ENCODE measurements at places on chromosomes 3 and 15.

- DNase-seq = no peak
Measured at GRCh38 chr3:52205727-52206372, 7.9 kb downstream of the ALAS1 start.

DNA sequence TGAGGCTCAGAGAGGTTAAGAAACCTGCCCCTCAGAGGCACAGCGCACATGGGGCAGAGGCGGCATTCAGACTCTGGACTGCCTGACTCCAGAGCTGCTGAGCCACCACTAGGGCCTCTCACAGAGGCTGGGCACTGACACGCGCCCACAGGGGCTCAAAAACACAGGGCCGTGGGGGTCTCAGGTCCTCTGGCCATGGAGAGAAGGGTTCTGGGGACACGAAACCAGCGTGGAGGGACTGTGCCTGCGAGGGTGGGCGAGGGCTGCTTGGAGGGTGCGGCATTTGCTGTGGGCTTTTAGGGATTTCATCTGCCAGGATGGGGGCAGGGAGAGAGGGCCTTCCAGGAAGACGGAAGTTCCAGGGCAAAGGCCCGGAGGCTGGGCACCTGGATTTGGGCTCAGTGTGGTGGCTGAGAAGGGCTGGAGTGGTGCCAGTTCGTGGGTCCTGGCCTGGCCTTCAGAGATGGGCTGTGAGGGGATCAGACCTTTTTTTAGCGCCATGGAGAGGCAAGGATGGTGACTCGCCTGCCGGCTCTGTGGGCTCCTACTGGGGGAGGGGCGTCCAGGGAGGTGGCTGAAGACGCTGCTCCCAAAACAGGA, 69.6 kb downstream of the EFCAB12 start:
- DNase-seq = no peak

DNA sequence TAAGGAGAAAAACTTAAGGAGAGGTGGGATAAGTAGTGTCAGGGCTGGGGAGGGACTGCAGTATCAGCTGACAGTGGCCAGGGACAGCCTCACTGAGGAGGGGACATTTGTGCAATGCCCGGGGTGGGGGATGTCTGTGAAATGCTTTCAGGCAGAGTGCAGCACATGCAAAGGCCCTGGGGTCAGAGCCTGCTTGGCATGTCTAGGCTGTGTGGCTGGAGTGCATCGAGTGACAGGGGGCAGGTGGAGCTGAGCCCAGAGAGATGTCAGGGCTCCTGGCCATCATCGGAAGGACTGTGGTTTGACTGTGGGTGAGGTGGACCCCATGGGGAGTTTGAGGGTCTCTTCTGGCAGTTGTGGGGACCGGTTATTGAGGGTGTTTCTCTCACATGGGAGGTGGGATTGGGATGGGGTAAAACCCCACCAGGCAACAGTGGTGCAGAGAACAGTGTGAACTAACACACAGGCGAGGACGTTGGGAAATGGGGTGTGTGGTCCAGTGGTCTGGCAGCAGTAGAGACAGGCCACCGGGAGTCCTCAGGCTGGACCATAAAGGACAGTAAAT, 61.2 kb downstream of the FBLN2 start:
- DNase-seq = no peak

DNA sequence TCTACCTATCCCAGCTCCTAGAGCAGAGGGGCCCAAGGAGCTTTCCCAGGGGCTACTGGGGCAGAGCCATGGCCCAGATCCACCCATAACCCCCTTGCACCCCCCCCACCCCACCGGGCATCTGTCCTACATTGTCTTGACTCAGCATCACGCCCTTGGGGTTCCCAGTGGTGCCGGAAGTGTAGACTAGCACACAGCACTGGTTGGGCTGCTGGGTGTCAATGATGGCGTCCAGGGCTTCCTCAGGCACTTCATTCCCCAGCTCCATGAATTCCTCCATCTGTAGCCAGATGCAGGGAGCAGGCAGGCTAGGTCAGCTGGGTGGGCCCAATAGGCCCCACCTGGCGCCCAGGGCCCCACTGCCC, 33.2 kb downstream of the IDH3A start:
- DNase-seq = no peak

DNA sequence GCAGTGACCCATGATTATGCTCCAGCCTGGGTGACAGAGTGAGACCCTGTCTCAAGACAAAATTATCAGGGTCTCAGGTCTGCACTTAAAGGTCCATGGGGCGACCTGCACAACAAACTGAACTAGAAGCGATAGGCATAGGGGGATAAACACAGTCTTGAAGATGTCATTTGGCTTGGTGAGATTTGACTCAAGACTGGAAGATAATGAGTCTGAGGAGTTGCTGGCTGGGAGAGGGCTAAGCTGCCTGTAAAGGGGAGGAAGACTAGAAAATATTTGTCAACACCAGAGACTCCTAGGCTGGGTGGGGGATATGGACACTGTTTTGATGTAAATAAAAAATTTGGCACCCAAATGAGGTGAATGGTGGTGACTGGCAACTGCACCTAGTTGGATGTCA, 19.8 kb downstream of the GHRL start:
- no peak for DNase-seq

GRCh38 chr15:33438396-33438795, 127.6 kb downstream of the RYR3 start:
- no peak for DNase-seq

DNA sequence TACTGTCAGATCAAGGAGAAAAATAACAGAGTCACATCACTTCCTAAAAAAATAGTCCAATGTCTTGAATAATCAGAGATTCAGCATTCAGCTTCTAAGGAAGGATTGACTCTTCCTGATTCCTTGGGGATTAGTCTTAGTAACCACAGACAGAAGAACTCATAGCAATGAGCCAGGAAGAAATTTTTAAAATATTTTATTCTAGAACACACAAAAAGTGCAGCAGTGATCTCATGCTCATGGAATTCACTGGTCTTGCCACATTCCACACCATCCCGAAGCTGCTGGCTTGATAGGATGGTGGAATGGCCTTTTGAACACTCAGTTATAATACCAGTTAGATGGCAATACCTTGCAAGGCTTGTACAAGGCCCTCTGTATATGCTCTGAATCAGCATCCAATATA, 43.0 kb upstream of the ABI3BP start:
- DNase-seq = no peak

DNA sequence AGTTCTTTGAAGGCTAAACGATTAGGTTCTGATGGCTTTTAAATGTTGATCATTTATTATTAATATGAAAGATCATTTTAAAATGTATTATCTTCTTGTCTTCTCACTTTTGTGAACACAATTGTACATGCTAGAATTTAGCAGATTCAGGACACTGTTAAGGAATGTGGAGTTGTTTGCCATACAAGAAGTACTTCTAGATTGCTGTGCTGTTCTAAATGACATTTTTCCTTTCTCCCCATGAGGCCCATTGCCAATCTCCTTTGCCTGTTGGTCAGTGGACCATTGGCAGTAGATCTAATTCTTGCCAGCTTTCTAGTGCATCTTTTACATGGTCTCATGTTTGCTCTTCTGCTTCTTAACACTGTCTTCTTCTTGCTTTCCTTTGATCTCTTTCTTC, 242.3 kb downstream of the MECOM start:
- no peak for DNase-seq
